ENCODE measurements at places on chromosomes 4 and X. TPM values are rescaled to one million over a fixed set of nuclear protein-coding genes. Genes with fewer than 3 reads are reported as not detected.

The TRPC3 gene
- not detected for total RNA-seq

The NEXMIF gene
- total RNA-seq = not detected

The CTAG1B gene
- not detected for total RNA-seq

The BEX4 gene
- 48.2 TPM for total RNA-seq

The FAAH2 gene
- 0.92 TPM for total RNA-seq

The KLB gene
- total RNA-seq = 0.03 TPM

The EGF gene
- 0.60 TPM for total RNA-seq

The FAM199X gene
- total RNA-seq = 27.1 TPM

The APLN gene
- total RNA-seq = 8.2 TPM

The GIMD1 gene
- not detected for total RNA-seq

The IL1RAPL1 gene
- 0.48 TPM for total RNA-seq

The MAGEB10 gene
- not detected for total RNA-seq

The ATP8A1 gene
- total RNA-seq = 0.14 TPM

The FRMPD4 gene
- 0.07 TPM for total RNA-seq

The P2RY4 gene
- not detected for total RNA-seq

The UGT2B17 gene
- not detected for total RNA-seq

The HSFX2 gene
- total RNA-seq = not detected

The ZBTB33 gene
- total RNA-seq = 16.2 TPM

The GRID2 gene
- total RNA-seq = not detected

The CHRNA9 gene
- total RNA-seq = not detected

The ARL9 gene
- 0.60 TPM for total RNA-seq

The IDUA gene
- total RNA-seq = 2.3 TPM

The TAF9B gene
- 19.4 TPM for total RNA-seq

The PARM1 gene
- 0.07 TPM for total RNA-seq

The USP51 gene
- 0.85 TPM for total RNA-seq

The REELD1 gene
- total RNA-seq = not detected
